ENCODE measurements at places on chromosomes 13 and 19.

GRCh38 chr13:67283637-67284036 is 53.5 kb upstream of the PCDH9 start:
- DNase-seq: no peak

DNA sequence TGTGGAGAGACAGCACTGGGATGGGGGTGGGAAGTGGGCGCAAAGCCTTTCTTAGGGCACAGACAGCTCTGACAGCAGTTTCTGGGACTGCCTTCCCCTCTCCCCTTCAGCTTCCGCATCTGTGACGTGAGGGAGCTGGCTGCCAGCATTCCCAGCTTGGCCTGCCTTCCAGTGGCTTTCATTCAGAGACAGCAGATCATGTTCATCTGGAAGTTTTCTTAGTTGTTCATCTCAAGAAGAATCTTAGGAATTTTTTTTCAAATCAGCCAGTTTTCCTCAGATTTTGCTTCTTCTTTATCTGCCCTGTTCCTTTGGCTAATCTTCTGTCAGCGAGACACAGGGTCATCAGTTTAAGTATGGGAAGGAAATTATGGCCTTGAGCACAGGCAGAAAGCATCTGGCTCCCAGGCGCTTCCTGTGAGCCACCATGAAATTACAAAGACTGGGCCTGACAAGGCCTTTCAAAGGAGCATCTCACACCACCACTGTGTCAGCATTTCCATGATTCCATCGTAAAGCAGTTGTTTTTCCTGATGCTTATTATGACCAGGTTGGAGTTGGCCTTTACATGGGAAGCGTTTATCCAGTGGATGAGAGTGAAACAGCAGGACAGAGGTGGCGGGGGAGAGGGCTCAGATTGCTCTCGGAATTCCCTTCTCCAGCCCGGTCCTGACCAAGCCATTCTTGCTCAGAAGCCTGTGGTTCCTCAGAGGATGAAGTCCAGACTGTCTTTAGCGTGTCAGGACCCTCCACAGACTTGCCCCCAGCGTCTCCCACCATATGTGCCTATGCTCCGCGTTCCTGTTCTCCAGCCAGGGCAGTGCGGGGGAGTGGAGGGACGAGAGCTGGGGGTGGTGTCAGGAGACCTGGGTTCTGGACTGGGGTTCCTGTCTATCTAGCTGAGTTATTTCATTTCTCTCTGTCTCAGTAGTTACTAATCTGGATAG is 43.6 kb downstream of the ARHGAP35 start:
- DNase-seq: no peak

- no peak for DNase-seq
These were observed 20.5 kb upstream of the SLC15A1 start for GRCh38 chr13:98772794-98773452.

- no peak for DNase-seq
These were observed 77.3 kb upstream of the MCF2L start for GRCh38 chr13:112891477-112892401.

DNA sequence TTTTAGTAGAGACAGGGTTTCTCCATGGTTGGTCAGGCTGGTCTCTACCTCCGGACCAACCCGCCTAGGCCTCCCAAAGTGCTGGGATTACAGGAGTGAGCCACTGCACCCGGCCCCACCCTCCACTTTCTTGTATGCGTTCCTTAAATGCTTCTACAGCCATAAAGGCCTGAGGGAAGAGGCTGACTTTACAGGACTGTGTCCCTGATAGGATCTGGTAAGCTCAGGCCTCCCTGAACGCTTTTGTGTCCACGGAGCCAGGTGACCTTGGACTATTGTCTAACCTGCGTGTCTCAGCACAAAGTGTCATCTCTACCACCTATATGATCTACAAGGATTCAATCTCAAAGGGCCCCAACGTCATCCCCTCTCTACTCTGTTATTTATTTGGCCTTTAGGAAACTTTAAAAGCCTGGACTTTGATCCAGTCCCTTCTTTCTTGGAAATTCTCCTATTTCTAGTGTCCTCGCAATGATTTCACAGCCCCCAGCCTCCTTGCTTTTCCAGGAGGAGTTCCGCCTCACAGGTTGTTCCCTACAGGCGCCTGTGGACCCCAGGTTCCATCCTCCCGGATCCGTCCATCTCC is 701 bp downstream of the ZNF552 start:
- no peak for DNase-seq

DNA sequence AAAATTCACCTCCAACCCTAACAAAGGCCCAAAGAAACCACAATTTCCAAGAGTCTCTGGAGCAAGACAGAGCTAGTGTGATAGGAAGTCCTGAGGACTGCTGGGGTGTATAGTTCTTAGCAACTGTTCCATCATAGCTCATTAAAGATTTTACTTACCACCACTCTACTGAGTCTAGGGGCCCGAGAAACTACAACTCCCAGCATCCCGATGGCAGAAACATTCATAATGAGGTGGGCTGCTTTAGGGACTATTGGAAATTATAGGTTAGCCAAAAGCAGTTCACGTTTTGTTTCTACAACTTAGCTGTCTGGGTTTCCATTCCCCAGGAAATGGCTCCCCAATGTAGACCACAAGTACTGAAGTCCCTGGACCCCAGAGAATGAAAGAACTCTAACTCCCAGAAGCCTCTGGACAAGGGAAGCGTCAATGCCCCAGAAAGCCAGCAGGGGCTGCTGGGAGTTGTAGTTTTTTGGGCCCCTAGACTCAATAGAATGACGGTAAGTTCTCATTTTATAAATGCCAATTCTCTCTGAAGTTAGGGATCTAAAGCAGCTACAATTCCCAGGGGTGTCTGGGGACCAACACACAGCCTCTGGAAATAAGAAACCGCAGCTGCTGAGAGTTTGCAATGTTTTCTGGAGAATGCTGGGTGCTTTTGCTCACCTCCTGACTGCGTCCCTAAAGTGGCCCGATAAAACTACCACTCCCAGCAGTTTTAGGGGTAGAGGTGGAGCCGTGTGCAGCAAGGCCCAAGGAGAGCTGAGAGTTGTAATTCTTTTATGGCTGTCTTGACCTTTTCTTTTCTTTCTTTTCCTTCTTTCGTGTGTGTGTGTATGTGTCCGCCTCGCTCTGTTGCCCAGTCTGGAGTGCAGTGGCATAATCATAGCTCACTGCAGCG is 11.1 kb downstream of the FTL start:
- no peak for DNase-seq

DNA sequence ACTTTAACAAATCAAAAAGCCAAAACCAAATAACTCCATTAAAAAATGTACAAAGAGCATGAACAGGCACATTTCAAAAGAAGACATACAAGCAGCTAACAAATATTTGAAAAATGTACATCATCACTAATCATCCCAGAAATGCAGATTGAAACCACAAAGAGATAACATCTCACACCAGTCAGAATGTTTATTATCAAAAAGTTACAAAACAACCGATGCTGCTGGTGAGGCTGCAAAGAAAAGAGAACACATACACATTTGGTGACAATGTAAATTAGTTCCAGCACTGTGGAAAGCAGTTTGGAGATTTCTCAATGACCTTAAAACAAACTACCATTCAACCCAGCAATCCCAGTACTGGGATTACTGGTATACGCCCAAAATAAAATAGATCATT is 756.0 kb upstream of the PCDH20 start:
- no peak for DNase-seq

DNA sequence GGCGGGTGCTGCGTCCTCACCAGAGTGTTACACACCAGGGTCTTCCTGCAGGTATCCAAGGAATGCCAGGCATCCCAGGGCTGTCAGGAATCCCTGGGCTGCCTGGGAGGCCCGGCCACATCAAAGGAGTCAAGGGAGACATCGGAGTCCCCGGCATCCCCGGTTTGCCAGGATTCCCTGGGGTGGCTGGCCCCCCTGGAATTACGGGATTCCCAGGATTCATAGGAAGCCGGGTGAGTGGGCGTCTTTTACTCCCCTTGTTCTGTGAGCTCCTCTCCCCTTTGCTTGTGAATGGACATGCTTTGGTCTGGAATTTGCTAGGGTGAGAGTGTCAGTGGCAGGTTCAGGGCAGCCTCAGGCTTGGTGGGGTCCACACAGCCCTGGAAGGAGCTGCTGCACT is 75.9 kb downstream of the RAB20 start:
- DNase-seq: no peak

DNA sequence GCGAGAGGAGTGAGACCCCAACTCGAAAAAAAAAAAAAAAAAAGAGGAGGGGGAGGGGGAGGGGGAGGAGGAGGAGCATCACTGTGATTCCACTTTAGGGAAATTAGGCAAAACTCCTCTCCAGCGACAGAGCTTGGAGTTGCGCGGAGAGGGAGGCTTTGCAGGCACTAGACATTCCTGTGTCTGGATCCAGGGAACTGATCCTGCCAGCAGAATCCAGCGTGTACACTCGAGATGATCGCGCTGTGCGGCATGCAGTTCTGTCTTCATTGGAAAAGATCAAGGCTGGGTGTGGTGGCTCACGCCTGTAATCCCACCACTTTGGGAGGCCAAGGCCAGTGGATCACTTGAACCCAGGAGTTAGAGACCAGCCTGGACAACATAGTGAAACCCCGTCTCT is 29.6 kb upstream of the KLF2 start:
- DNase-seq: no peak
